ENCODE measurements at places on chromosomes 12 and 14.

- DNase-seq: peak; percentile 37
Measured at GRCh38 chr14:100408350-100409002, 85.3 kb downstream of the SLC25A47 start.

GRCh38 chr14:44154874-44155273 lies 352.2 kb downstream of the FSCB start:
- DNase-seq: no peak

DNA sequence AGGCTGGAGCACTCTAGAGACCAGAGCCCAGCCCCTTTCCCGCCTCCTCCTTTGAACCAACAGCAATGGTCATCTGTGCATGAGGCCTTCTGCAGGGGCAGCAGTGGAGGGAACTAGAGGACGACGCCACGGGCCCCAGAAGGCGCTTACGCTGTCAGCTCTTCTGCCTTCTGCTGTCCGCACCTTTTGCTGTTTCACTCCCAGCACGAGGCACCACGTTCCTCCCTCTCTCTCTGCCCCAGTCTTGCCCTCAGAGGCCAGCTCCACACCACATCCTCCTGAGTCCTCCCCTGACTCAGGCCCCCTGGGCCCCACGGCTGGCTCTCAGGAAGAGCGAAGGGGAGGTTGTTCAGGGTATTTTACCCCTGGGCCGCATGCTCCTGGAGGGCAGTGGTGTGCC lies 15.5 kb downstream of the MMAB start:
- DNase-seq: no peak

- DNase-seq: no peak
Measured at GRCh38 chr14:72737560-72737943, 156.3 kb downstream of the DPF3 start.

DNA sequence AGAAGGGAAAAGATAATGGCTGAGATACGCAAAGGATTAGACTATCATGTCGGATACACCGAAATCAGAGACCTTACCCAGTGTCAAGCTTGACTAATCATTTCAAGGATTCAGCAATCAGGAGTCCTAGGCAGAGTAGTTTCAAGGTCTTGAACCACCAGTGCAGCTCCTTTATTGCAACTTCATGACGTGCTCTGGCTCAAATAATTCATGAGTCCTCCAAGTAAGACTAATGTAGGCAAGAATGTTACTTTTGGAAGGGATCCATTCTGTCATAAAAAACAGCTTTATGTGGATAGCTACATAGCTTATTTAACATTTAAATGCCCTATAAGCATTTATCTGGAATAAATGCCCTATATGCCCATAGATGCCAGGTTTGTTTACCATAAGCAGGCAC lies 123.2 kb downstream of the LMO3 start:
- DNase-seq: no peak

DNA sequence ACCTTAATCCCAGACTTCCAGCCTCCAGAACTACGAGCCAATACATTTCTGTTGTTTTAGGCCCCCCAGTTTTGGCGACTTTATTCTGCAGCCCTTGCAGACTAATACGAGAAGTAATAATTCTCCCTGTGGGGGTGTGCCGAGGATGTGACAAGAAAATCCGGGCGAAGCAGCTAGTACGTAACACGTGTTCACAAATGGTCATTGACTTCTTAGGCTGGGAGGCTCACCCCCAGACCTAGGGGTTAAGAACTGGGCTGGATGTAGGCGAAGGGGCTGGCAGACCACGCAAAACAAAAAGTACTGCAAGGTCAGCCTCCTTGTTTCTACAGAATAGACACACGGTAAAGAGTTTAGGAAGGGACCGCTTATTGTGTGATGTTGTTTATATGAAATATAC lies 69.8 kb upstream of the ESRRB start:
- DNase-seq: no peak

GRCh38 chr12:46260124-46260912 lies 8.5 kb downstream of the SLC38A1 start:
- no peak for DNase-seq

DNA sequence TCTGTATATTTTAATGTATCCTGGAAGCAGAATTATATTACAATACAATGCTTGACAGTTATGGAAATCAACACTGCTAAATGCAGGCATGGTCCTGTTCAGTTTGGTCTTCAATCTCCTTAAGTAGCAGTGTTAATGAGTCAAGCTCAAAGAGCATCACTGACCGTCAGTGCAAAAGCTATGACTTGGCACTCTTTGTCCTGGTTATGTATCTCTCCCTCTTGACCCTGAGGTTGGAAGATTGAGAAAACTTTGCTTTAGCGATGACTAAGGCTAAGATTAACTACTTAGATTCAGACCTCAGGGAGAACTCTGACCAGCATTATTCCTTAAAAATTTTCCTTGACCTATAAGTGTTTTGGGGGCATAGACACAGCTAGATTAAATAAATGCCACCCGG lies 10.9 kb downstream of the CLEC7A start:
- DNase-seq: no peak

- DNase-seq: no peak
Measured at GRCh38 chr12:119803381-119803791, 73.7 kb downstream of the CIT start.

DNA sequence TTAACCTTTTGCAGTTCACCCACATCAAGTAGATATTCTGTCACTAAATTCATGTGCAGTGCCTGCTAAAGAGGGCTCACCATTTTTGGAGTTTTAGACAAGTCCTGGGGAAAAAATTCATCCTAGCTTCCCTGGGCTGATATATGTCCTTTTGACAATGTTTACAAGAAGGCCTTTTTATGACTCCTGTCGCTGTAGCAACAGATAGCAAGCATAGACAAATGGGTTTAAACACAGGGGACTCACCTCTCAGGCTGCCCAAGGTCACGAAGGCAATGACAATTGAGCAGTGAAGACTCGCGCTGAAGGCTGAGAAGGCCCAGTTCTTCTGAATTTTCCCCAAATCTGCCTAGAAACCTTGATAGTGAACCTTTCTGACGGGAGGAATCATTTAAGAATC lies 150.7 kb upstream of the CPM start:
- no peak for DNase-seq

GRCh38 chr12:84218406-84218805 lies 694.2 kb downstream of the SLC6A15 start:
- DNase-seq: no peak

DNA sequence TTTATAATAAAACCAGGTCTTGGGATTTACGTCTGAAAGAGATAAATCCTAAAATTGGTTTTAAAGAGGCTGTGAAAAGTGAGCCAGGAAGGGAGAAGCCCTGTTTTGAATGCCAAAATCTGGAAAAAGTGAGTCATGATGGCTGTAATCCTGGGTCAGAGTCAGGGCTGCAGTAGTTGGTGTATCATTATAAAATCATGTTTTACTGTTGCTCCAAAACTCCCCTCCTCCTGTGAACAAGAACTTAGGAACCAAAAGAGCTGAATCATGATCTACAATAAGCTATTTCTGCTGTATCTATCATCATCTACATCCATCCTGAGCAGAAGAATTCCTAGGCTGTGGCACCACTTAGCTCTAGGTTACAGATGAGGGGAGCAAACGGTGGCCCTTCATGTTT lies 79.3 kb downstream of the LMO3 start:
- DNase-seq: no peak

DNA sequence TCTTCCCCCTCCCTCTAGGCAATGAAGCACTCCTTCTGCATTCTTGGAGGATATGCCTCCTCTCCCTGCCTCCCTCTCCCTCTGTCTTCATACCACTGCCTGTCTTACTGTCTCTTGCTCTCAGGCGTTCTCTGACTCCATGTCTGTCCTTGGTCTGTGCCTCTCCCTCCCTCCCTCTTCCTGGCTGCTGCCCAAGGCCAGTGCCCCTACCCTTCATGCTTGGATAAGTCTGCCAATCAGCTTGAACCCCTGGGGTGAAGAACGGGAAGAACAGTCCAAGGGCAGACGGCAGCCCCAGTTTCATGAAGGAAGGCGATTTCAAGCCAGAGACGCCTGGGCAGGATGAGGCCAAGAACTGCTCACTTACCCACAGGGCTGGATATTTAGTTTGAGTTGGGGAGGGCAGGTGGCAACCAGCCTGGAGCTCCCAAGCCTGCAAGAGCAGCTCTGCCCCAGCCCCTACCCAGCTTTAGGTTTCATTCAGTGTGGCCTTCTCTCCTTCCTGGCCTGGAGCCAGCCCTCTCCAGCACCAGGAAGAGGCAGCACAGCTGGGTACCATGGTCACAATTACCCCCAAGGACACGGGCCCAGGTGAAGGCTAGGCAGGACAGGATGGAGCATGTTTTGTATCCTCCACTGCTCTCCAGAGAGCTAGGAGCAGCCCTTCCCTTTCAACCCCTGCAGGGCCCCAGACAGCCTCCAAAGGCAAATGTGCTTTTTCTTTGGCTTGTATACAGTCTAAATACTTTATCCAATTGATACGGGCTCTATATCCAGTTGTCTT lies 35.8 kb upstream of the LTBP2 start:
- peak; percentile 23 for DNase-seq

DNA sequence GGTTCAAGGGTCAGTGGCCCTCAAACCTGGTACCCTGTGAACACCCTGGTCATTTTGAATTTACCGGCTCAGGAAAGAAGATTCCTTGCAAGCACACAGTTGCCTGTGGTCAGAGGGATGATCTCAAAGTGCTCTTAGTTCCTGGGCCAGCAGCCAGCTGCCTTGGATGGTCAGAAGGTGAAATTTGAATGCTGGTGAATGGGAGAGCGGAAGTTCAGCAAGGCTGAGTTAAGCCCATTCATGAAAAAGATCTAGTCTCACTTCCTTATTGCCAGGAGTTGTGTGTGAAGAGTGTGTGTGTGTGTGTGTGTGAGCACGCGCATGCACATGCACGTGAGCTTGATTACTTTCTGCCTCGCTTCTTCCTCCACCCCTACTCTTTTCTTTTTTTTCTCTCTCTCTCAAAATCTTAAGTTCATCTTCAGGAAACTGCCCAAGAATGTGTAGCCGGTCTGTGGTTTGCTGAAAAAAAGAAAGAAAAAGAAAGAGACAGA lies 155.5 kb upstream of the CCND2 start:
- no peak for DNase-seq

- no peak for DNase-seq
Measured at GRCh38 chr14:104113631-104114420, 24.6 kb upstream of the KIF26A start.

DNA sequence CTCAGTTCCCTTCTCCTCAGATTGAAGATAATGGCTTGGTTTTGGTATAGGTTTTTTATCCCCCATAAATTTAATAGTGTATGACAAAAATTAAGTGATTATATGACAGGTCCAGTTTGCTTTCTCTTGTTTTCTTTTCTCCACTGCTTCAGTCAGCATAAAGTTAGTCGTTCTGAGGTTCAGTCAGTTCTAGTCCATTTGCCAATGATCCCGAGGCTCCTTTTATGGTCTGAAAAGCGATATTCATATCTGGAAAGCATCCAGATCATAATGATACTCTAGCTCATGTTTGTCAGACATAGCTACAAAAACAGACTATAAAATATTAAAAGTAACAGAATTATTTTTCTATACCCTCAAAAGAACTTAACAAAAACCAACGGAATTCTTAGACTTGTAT lies 67.1 kb upstream of the SLC38A4 start:
- no peak for DNase-seq

GRCh38 chr14:96568621-96569020 lies 66.4 kb downstream of the PAPOLA start:
- no peak for DNase-seq

DNA sequence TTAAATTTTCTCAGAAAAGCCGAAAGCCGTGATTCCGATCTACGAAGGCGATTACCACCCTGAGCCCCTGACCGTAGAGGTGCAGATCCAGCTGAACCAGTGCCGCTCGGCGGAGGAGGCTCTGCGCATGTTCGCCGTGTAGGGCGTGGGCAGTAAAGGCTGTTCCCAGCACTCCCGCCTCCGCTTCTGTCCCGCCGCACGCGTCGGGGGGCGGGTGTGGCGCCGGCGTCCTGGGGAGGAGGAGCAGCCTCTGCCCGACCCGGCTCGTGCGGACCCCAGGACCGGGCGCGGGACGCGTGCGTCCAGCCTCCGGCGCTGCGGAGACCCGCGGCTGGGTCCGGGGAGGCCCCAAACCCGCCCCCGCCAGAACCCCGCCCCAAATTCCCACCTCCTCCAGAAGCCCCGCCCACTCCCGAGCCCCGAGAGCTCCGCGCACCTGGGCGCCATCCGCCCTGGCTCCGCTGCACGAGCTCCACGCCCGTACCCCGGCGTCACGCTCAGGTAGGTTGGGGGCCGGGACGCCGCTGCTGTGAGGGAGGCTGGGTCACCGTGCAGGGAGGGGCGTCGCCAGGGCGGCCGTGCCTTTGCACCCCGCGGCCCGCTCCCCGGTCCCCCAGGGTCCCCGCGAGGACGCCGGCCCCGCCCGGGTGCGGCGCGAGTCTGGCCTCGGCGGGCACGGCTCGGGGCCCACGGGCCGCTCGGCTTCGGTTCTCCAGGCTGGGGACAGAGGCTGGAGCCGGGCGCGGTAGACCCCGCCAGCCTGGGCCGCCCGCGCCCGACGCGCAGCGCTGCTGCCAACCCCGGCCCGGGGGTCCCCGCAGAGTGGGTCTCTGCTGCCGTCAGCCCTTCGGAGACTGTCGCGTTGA lies at the start of gene B3GNT4:
TSS of gene B3GNT4 (plus strand) at position 409 of the 866 bp plus-strand sequence. CDS start 910 bp downstream, outside the sequence.
- DNase-seq: peak; percentile 70

DNA sequence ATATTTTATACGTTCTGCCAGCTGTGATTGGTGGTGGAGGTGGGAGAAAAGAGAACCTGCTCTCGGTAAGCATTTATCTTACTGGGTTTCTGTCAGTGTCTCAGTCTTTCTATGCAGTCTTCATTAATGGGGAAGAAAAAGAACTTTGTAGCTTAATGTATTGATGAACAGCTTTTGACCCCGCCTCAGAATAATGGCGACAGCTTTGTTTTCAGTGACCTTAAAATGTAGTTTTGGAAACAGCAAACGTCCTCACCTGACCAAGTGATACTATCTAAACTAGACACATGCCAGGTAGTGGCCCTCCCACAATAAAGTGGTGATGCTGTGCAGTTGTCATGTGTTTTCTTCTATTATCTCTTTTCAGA lies 1.4 kb downstream of the DACT1 start:
- no peak for DNase-seq

- no peak for DNase-seq
Measured at GRCh38 chr12:23771240-23771949, 178.1 kb downstream of the SOX5 start.

DNA sequence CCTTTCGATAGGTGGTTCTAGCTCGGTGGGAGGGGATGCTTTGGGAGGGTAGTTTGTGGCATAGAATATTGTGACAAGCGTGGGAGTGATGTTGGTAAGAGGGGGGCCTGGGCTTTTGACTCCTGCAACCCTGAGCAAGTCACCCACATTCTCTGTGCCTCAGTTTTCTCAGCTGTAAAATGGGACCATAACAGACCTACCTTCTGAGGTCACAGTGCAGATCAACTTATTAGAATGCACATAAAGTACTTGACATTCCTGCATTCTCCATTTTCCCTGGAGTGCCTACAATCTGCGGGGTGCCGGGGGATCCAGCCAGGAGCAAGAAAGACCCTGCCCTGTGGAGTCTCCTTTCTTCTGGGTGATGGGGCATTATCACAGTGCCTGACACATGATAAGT lies 63.2 kb downstream of the SLC24A4 start:
- DNase-seq: no peak

- DNase-seq: no peak
Measured at GRCh38 chr14:93957333-93957710, 19.0 kb downstream of the ASB2 start.

DNA sequence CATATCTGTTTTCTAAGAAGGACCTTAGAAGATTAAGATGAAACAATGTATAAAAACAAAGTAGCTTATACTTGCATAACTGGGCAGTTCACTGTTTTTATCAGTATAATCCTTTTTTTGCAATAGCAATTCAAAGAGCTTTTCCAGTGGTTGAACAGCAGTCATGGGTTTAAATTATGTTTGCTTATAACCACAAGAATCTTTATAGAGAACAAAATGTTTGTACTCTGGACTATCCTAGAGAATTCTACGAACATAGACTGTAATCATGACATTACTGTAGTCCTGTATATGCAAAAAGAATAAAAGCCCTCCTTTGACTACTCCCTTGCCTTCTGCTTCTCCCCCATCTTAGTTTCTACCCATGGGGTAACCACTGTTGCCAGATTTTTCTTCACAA lies 5.7 kb downstream of the FAM177A1 start:
- DNase-seq: no peak

All from NCI-H1436 (cell line).